ENCODE measurements at places on chromosomes 6 and 20.

- DNase-seq: no peak
Observed at GRCh38 chr20:14632906-14633305, 295.5 kb upstream of the FLRT3 start.

GRCh38 chr20:61537239-61538182 lies 285.4 kb downstream of the CDH4 start:
- DNase-seq: no peak

GRCh38 chr6:83192871-83193746 lies at the start of the genes PGM3 and RWDD2A:
TSS of gene PGM3 (minus strand) at chr6:83193265. CDS start at chr6:83191012, 2,253 bp downstream.
TSS of gene RWDD2A (plus strand) at chr6:83193357. CDS start at chr6:83194452, 1,095 bp downstream.
- peak; percentile 93 for DNase-seq

DNA sequence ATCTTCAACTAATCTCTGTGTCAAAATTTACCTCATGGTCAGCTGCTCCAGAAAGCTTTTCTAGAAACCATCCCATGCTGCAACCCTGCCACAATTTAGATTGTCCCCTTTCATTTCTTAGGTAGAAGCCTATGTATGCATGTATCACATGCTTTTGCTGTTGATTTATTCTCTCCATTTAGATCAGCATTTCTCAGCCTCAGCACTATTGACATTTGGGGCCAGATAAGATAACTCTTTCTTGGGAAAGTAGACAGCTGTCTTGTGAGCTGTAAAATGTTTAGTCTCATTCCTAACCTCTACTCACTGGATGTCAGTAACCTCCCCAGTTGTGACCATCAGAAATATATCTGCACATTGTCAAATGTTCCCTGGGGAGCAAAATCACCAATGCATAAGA lies 99.0 kb downstream of the PLCB1 start:
- no peak for DNase-seq

GRCh38 chr6:78599526-78599925 lies 267.8 kb upstream of the IRAK1BP1 start:
- no peak for DNase-seq

GRCh38 chr6:34615574-34616226 lies 59.6 kb upstream of the SPDEF start:
- DNase-seq: no peak

DNA sequence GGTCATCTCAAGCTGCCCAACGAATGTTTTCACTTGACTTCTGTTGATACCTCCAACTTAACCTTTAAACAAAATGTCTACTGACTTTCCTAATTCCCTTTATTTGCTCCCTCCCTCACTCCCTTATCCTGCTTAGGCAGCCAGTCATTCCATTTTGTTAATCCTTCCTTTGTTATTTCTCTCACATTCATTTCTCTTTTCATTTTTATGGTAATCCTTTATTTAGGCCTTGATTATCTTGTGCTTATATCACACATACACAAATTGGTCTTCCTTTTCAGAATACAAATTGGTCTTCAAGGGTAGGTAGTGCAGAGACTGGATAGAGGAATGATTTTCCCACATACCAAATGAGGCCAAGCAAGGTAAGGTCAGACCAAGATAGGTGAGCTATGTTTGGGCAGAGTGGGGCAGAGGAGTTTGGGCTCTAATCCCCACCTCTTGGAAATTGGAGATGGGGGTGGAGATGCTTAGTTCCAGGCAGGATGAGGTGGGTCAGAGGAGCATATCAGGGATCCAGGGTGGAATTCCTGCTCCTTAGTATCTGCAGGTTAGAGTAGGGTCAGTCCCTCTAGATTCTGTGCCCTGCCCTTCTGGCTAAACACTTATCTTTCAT lies 2.0 kb upstream of the SPACA1 start:
- DNase-seq: no peak
